ENCODE measurements at places on chromosomes 6 and 20.
A peak's percentile ranks its signal among the peaks of the same experiment; 100 is the strongest.

GRCh38 chr6:130769861-130770260, 57.3 kb upstream of the SMLR1 start:
- no peak for DNase-seq

- no peak for DNase-seq
Observed at GRCh38 chr6:130368576-130368975, 2.8 kb downstream of the TMEM200A start.

DNA sequence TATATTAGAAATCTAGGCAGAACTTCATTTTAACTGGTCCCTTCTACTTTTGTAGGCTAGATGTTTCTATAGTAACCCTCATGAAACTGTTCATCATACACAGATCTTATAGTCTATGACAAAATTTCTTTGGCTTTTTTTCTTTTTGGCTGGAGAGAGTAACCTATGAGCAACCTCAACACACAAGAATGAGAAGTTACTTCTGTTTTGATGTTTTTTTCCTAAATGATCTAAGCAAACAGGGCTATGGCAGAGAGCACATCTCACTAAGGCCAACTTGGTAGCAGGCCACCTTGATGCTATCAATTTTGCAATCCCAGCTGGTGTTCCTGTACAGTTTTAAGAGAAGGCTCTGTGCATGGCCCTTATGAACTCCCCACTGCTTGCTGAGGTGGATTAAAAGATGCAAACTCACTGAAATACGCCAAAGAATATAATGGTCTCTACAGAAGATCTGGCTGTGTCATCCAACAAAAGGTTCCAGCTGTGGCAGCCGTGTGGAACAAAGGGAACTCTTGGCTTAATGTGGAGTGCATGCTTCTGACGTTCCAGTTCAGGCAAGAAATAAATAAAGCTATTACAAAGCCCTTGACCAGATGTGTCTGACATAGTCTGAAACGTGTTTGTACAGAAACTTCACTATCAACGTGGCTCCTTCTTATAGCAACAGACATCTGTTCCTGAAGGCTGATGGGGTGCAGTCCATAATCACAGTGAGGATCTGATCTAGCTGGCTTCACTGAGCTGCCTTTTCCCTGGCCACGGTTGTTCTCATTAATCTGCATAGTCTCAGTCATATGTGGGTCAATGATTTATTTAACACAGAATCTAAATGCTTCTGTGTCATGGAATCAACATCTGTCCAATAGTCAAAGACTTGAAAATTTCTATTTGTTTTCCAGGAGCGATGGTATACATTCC, 481.1 kb downstream of the BMP2 start:
- no peak for DNase-seq

GRCh38 chr20:44253528-44253927, 6.4 kb downstream of the GDAP1L1 start:
- no peak for DNase-seq

GRCh38 chr6:7933794-7934193, 23.2 kb upstream of the TXNDC5 start:
- no peak for DNase-seq

DNA sequence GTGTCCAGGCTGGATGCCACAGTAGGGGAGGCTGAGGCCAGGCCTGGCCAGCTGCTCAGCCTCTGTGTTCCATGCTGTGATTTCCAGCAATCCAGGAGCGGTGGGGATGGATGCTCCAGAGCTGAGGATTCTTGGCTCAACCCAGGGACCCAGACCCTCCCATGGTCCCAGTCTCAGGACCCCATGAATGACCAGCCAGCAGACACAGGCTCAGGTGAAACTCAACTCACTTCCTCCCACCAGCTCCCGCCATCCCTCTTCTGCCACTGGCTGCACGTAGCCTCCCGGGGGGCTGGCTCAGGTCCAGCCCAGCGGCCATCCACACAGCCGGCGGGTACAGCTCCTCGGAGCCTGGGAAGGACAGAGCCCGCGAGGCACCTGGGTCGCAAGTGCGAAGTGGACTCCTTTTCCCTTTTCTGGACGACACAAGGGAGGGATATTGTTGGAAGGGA, 54.5 kb upstream of the DACT2 start:
- DNase-seq: no peak

GRCh38 chr6:161161889-161162624, 111.8 kb downstream of the AGPAT4 start:
- DNase-seq: peak; percentile 47

GRCh38 chr6:20709451-20709850, 175.2 kb downstream of the CDKAL1 start:
- DNase-seq: no peak

DNA sequence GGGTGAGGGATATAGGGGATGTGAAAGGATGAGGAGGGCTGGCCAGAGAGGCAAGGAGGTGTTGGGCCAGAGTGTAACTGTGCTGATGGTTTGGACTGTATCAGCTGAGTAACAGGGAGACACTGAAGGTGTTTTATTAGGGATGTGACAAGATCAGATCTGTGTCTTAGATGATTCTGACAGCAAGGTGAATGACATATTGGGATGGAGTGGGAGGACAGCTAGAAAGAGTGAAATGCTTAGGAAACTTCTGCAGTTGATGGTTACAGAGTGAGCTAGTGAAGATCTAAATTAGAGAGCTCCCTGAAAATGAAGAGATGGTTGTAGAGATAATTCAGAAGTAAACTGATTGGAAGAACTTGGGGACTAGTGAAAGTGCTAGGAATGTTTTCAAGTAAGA, 47.2 kb upstream of the ELOVL5 start:
- no peak for DNase-seq

DNA sequence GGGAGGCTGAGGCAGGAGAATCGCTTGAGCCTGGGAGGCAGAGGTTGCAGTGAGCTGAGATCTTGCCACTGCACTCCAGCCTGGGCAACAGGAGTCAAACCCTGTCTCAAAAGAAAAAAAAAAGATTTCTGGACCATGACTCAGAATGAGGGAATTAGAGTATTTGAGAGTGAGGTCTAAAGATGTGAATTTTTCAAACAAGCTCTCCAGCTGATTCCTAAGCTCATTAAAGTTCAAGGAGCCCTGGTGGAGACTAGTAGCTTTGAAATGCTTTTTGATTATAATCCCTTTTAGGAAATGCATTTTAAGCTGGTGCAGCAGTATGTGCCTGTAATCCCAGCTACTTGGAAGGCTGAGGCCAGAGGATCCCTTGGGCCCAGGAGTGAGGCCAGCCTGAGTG, 21.8 kb upstream of the SRF start:
- DNase-seq: no peak

DNA sequence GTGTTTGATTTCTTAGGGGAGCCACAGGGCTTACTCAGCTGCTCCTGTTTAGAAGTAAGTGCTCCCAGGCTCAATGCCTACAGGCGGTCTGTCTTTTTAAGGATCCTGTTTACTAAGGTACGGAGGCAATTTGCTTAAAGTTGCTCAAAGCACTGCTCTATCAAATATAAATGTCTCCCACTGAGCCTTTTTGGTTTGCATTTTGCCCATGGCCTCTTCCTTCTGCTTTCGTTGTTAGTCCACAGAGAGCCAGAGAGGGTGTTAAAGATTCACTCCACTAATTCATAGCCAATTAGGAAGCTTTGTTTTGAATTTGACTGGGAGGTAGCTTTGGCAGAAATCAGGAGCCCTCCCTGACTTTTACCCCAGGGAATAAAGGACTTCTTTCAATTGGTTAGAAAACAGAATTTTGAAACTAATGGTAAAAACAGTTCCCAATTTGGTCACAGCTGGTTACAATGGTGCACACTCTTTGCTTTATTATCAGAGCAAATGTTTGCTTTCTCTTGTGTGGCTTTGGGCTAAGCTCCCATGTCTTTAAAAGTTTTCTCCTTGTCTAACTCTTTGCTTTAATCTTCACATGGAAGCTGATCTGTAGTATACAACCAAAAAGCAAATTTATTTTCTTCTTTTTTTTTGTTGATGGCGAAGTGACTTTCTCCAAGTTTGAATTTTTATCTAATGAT, 126.2 kb downstream of the IMPG1 start:
- no peak for DNase-seq

GRCh38 chr6:47733879-47734558, 35.6 kb downstream of the ADGRF4 start:
- no peak for DNase-seq

DNA sequence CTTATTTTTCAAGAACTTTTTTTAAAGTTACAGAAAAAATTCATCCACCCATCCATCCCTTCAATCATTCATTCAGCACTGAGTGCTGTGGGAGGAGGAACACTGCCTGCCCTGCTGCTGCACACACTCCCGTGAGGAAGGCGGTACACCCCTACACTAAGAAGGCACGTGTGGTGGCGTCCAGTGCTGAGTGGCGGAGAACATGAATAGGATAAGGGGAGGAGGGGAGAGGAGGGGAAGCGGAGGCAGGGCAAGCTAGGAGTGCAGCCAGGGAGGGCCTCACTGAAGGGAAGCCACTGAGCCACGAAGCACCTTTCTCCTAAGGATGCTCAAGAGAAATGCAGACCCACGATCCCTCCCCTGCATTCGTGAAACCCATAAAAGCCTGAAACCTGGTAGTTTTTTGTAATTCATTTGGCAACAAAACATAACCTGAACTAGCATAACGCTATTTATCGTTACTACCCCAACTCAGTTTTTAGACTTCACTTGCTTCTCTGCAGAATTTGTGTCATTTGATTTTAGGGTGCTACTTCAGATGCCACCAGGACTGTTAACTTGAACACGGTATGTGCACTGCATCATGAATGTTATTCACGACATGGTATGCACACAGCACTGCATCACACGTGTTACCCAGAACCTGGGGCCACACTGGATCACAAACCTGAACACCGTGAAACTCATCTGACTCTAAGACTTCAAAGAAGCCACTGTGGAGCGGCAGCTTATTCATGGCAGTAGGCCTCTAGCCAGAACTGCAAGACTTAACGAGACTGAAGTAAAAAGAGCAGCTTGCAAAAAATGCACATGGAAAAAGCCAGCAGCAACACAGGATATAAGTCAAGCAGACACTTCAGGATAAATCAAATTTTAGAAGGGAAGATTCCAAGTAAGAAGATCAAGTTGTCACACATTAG, 3.5 kb downstream of the RNASET2 start:
- DNase-seq: no peak

DNA sequence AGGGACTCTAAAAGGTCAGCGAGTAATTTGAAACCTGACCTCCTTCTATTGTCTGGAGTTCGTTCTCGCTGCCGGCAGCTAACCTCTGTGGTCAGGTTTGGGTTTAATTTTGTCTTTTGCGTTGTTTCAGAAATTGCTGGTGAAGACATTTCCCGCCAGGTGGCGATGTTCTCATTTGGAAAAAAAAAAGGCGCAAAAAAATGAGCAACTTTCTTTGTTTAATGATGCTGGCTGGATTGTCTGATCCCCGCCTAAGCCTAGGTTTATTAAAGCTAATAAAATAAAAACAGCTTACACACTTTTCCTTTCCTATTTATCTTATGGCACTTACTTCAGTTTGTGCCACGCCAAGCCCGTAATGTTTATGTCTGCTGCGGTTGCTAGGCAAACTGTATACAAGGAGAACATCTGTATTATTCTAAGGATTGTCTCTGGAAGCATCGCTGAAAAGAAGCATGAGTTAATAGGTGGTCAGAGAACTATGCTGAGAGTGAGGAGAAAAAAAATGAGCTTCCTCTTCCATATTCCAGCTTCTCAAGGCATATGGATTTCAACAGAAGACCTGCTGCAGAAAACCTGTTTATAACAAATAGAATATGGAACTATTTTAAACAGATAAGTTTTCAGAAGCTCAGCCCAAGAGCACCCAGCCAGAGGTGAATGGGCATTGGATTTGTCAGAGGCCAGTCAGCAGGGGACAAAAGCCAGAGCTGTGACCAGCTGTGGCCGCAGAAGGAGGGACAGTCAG, 205.7 kb downstream of the DOK5 start:
- DNase-seq: no peak

GRCh38 chr6:85405175-85405852, 44.6 kb upstream of the NT5E start:
- DNase-seq: no peak

Measured in AG09309 (cell line).